Esophagus squamous epithelium (tissue), 5 donors: ENCODE measurements at places on chromosomes 7 and 10.

GRCh38 chr10:108392286-108392685 is 1227.8 kb upstream of the SORCS1 start:
- no peaks in the 10 kb centered on the region for H3K36me3 ChIP-seq
- no peak for DNase-seq
- no peak overlapping the region for H3K27ac ChIP-seq
- H3K4me3 ChIP-seq: no peak overlapping the region
- no peaks in the 10 kb centered on the region for H3K4me1 ChIP-seq

DNA sequence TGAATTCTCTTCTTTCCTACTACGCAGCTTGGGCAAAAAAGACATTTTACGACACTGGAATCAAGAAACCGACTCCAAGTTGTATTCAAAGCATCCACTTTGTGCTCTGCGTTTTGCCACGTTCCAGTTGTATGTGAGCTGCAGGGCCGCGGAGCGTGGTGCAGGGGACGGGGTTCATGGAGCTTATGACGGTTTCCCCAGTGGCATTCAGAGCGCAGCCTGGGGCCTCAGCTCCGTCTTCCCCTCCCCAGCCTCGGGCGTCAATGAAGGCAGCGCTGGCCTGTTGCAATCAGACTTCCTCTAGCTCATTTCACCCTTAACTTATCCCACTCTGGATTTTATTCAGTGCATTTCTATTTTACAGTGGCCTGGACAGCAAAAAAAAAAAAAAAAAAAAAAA is 403.4 kb upstream of the KLF6 start:
- H3K4me1 ChIP-seq: peaks cover 7% of the 10 kb centered on the region
- DNase-seq: no peak
- H3K27ac ChIP-seq: no peak overlapping the region
- H3K27me3 ChIP-seq: no peaks in the 10 kb centered on the region

- H3K4me1 ChIP-seq: no peaks in the 10 kb centered on the region
- H3K27ac ChIP-seq: no peak overlapping the region
- no peak overlapping the region for H3K4me3 ChIP-seq
- no peaks in the 10 kb centered on the region for H3K36me3 ChIP-seq
- H3K27me3 ChIP-seq: no peaks in the 10 kb centered on the region
- DNase-seq: no peak
Measured at GRCh38 chr7:45584261-45585210, 10.4 kb downstream of the ADCY1 start.

DNA sequence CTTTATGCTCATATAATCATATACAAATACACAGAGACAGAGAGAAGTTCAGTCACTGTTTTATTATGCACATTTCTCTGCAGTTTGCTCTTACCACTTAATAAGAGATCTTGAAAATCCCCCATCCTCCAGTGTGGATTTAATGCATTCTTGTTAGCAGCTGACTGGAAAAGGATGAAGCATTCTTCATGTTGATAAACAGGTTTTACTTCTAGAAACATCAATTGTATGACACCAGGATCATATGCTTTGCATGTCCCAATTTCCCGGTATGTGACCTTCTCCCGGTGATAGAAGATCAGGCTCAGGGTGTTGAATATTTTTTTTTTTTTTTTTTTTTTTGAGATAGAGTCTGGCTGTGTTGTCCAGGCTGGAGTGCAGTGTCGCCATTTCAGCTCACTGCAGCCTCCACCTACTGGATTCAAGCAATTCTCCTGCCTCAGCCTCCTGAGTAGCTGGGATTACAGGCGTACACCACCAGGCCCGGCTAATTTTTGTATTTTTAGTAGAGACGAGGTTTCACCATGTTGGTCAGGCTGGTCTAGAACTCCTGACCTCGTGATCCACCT is 6.2 kb upstream of the CREB3L2 start:
- no peak overlapping the region for H3K4me3 ChIP-seq
- no peaks in the 10 kb centered on the region for H3K27me3 ChIP-seq
- H3K27ac ChIP-seq: no peak overlapping the region
- no peaks in the 10 kb centered on the region for H3K36me3 ChIP-seq
- DNase-seq: no peak

DNA sequence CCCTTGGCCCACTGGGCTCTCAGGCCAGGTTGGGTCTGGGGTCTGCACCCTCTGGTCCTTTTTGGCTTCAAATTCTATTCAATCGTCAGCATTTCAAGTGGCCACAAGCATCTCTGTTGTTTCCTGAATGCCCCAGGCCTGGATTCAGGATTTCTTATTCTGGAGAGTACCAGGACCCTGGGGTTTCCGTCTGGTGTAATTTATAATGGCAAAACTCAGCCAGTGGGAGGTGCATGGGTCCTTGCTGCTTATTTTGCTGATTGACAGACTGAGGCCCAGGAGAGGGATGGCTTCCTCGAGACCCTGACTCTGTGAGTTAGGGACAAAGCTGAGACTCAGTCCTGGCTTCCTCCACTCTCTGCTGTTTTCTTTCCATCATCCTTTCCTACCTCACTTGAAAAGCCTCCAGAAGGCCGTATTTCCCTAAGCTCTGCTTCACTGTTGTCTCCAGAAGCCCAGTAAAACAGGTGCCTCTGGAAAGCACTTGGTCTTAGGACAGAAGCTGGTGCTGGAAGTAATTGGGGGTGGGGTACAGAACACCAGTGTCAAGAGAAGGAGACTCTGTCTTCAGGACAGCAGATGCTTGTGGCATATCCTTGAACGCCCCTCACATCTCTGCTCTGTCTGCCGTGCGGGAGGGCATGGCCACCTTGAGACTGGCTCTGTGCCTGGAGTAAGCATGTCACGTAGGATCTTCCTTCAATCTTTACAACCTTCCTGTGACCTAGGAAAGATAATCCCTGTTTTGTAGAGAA is 39.4 kb upstream of the SH2D4B start:
- no peaks in the 10 kb centered on the region for H3K27me3 ChIP-seq
- no peak overlapping the region for H3K4me3 ChIP-seq
- DNase-seq: no peak
- H3K4me1 ChIP-seq: peaks cover 99% of the 10 kb centered on the region
- peak overlapping the region; percentile 87 for H3K27ac ChIP-seq

GRCh38 chr10:123395906-123396305 is 241.7 kb downstream of the BUB3 start:
- no peak overlapping the region for H3K4me3 ChIP-seq
- H3K36me3 ChIP-seq: no peaks in the 10 kb centered on the region
- H3K4me1 ChIP-seq: no peaks in the 10 kb centered on the region

DNA sequence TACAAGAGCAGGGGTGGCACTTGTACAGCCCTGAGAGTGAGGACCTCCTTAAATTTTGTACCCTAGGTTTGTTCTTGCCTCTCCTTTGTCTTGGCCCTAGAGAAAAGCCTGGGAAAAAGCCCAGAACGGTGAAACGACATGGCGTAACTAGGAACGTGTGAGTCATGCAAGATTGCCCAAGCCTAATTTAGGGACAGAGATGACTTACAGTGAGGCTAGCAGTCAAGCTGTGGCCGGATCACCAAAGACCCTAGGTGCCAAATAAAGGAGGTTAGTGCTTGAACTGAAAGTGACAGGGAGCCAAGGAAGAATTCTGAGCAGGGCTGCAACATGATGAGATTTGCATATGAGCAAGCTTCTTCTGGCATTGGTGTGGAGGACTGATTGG is 25.1 kb downstream of the TBXAS1 start:
- DNase-seq: no peak
- no peak overlapping the region for H3K4me3 ChIP-seq
- peak overlapping the region; percentile 82 for H3K27ac ChIP-seq
- H3K36me3 ChIP-seq: no peaks in the 10 kb centered on the region
- H3K27me3 ChIP-seq: no peaks in the 10 kb centered on the region
- peaks cover 27% of the 10 kb centered on the region for H3K4me1 ChIP-seq

DNA sequence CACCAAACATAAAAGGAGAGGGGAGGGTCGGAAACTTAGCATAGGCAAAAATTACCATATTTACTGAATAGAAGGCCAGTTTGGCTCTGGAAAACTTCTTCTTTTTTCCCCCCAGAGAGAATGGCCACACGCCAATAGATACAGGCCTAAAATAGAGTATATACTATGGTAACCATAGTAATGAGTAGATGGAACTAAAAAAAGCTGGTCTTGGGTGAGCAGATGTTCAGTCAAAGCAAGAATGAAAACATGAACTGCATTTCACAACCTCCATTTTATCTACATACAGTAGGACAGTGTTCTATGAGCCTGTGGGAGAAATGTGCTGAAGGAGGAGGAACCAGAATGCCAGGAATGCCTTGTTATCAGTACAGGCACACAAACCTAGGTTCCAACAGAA is 141.7 kb upstream of the SEMA3A start:
- no peak overlapping the region for H3K4me3 ChIP-seq
- H3K36me3 ChIP-seq: no peaks in the 10 kb centered on the region
- no peaks in the 10 kb centered on the region for H3K27me3 ChIP-seq
- no peaks in the 10 kb centered on the region for H3K4me1 ChIP-seq

- peaks cover 4% of the 10 kb centered on the region for H3K27me3 ChIP-seq
- H3K4me1 ChIP-seq: no peaks in the 10 kb centered on the region
- H3K27ac ChIP-seq: no peak overlapping the region
- no peak overlapping the region for H3K4me3 ChIP-seq
- no peaks in the 10 kb centered on the region for H3K36me3 ChIP-seq
Measured at GRCh38 chr10:44788147-44789129, 122.7 kb upstream of the TMEM72 start.

- H3K36me3 ChIP-seq: no peaks in the 10 kb centered on the region
- H3K27me3 ChIP-seq: no peaks in the 10 kb centered on the region
- no peak for DNase-seq
- peak overlapping the region; percentile 36 for H3K27ac ChIP-seq
- H3K4me1 ChIP-seq: peaks cover 19% of the 10 kb centered on the region
- no peak overlapping the region for H3K4me3 ChIP-seq
Measured at GRCh38 chr10:109996766-109997171, 11.0 kb upstream of the ADD3 start.

DNA sequence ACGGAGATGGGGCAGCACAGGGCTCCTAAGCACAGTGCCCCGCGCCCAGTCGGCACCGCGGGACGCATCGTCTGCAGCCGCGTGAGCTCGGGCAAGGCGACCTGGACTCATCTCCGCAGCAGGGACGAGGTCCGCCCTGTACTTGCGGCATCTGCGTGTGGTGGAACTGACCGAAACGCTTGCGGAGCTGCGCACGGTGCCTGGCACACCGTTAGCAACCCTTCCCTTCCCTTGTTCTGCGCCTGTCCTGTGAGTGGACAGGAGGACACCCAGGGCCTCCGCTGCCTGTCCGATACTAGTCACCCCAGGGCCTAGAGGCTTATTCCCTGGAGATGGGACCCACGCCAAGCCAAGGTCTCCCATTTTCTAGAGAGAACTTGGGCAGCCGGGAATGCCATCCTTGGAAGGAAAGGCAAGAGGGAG is 98.5 kb downstream of the WDR11 start:
- no peak overlapping the region for H3K27ac ChIP-seq
- no peaks in the 10 kb centered on the region for H3K36me3 ChIP-seq
- H3K4me1 ChIP-seq: peaks cover 40% of the 10 kb centered on the region
- DNase-seq: no peak
- H3K27me3 ChIP-seq: no peaks in the 10 kb centered on the region
- no peak overlapping the region for H3K4me3 ChIP-seq

DNA sequence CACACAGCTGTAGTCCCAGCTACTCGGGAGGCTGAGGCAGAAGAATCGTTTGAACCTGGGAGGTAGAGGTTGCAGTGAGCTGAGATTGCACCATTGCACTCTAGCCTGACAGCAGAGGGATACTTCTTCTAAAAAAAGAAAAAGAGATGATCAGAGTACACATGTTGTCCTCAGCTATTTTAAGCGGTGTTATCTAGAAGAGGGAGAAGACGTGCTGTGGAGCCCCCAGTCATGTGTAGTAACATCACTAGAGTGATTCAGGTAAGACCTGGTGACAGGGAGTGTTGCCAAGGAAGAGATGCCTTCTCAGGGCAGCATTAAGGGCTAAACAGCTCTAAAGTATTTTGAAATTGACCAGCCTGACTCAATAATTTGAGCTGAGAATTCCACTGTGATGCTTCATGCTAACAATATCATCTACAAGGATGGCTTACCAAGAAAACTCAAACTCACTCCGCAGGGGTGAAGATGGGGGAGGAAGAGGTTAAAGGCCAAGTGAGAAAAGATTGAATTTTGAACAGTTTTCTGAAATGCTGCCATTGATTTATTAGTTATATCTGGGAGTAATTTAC is 97.4 kb downstream of the KLF6 start:
- H3K4me3 ChIP-seq: no peak overlapping the region
- DNase-seq: no peak
- H3K4me1 ChIP-seq: no peaks in the 10 kb centered on the region
- no peaks in the 10 kb centered on the region for H3K36me3 ChIP-seq
- H3K27ac ChIP-seq: no peak overlapping the region
- no peaks in the 10 kb centered on the region for H3K27me3 ChIP-seq
